ENCODE measurements at places on chromosomes 13 and 19.

GRCh38 chr19:16571283-16571682 lies 932 bp downstream of the SLC35E1 start:
- DNase-seq = no peak

DNA sequence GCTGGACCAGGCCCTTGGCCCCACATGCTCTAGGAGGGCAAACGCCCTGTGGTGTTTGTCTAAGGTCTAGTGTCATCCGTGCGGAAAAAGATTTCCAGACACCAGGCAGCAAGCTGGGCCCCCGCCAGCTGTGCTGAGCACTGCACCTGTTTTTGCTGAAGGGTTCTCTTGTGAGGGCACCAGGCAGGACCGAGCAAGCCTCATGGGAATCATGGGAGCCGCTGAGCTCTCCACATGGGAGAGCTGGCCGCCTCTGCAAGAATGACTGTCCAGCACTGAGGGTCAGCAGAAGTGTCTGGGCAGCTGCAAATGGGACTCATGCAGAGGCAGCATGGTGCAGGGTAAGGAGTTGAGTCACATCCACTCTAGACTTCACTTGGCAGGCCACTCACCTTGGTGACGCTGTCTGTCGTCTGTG lies 12.0 kb downstream of the B3GNT8 start:
- no peak for DNase-seq

- no peak for DNase-seq
These were observed 5.1 kb downstream of the CRX start for GRCh38 chr19:47826800-47827199.

GRCh38 chr19:16383584-16384161 lies 59.0 kb downstream of the KLF2 start:
- DNase-seq = no peak

- no peak for DNase-seq
These were observed 1941.6 kb upstream of the PRR20A start for GRCh38 chr13:55199134-55199533.

- DNase-seq = no peak
These were observed 275.6 kb downstream of the DACH1 start for GRCh38 chr13:71591374-71591773.

GRCh38 chr13:24306632-24307031 lies 2.7 kb upstream of the C1QTNF9 start:
- no peak for DNase-seq

GRCh38 chr13:23739596-23739995 lies 149.6 kb downstream of the MIPEP start:
- DNase-seq = no peak

- DNase-seq = no peak
These were observed 245.1 kb downstream of the LMO7 start for GRCh38 chr13:75881109-75881775.

DNA sequence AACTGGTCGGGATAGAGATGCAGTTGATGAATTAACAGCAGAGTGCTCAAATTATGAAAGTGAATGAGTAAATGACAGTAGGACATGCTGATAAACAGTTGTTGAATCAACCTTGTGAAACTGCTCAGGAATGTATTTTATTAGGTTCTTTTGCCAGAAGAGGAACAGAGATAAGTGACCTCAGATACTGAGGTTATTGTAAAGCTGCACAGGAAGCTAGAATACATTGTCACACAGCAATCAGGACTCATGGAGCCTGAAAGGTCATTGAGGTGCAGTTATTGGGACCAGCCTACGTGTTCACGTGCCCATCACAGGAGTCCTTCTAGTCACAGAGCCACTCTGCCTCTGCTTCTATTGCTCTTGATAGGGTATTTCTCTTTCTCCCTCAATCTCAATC lies 47.5 kb upstream of the MED4 start:
- no peak for DNase-seq

DNA sequence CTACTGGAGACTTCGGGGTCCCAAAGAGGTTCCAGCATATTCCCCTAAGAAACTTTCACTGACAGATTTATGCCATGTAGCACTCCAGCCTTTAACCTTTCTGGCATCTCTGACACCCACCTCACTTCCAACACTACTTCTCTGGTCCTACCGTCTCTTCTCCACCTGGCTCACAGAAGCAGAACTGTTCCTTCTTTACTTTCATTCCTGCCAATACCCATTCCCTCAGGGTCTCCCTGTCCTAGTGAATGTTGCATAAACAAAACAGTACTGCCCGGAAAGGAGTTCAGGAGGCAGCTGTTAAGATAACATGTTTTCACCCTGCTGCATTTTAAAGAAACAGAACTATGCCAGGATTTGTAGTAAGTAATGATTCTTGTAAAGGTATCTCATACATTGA lies 136.0 kb upstream of the MIR17HG start:
- DNase-seq = no peak

GRCh38 chr13:36549126-36549702 lies 116.9 kb downstream of the CCNA1 start:
- DNase-seq = no peak

DNA sequence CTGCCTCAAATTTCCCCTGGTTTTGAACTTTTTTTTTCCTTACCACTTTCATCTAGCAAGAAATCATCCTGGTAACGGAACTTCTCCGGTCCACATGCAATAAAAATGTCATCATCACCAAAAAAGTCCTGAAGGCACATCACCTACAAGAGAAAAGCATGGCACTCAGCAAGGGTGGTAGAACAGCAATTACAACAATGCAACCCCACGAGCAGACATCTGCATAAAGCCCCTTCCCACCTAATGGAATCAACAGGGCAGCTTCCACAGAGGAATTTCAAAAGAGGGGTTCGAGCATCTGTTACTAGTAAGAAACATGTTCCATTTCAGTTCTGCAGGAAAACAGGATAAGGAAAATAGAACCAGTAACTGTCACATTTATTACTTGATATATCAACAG lies 183.9 kb downstream of the DCLK1 start:
- DNase-seq = no peak

DNA sequence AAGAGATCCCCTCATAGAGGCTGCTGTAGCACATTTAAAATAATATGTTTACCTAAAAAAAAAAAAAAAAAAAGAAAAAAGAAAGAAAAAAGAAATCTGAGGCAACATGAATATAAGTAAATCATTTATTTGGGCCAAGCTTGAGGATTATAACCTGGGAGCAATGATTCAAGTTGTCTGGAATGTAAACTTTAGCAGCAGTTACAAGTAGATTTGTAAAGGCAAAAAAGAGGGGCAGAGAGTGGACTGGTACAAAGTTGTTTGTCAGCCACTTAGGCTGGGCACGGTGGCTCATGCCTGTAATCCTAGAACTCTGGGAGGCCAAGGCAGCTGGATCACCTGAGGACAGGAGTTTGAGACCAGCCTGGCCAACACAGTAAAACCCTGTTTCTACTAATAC lies 11.3 kb downstream of the ZNF43 start:
- no peak for DNase-seq

GRCh38 chr13:25977671-25978070 lies 74.1 kb downstream of the SHISA2 start:
- DNase-seq = no peak

GRCh38 chr19:1601613-1602064 lies 3.6 kb downstream of the UQCR11 start:
- DNase-seq = no peak

GRCh38 chr19:2731181-2731995 lies 8.4 kb downstream of the SLC39A3 start:
- DNase-seq = no peak

GRCh38 chr13:94351292-94351990 lies 128.0 kb downstream of the DCT start:
- DNase-seq = no peak

DNA sequence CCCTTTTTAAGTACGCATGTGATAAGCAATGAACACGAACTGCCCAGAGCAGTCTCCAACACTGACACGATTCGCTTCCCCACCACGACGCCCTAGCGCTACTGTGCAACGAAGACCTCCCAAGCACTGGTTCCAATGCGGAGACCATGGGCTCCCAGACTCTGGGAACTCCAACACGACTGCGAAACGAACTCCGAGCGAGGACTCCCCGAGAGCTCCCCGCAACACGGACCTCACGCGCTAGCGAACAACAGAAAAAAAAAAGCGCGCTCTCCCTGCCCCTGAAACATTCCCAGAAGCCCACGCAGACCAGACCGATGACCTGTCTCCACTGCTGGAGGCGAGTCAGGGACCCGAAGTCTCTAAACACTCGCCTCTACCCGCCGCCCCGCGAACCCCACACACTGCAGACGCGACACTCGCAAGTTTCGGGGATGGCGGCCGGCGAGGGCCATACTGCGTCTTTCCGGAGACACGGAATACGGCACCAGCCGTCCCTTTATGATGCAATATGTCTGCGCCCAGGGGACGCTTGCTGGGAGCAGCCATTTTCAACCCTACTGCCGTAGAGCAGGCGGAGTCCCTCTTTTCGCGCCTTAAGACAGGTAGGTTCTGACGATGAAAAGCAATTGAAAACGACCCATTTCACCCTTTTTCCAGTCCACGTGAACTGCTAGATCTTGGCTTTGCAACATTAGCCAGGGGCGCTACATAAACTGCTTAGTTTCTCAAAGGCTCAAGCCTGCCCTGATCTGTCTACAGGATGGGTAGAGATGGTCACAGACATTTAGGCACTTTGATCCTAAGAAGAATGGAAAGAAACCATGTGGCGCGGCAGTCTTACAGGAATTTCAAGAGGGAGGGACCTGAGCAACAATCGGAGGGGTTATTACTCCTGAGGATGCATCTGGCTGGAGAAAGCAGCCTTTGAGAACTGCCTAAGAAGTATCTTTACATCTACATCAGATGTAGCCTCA lies at the start of gene ZNF577:
TSS of gene ZNF577 (minus strand) at position 430 of the 977 bp plus-strand sequence. CDS start 7,569 bp downstream, outside the sequence.
- peak; percentile 42 for DNase-seq

DNA sequence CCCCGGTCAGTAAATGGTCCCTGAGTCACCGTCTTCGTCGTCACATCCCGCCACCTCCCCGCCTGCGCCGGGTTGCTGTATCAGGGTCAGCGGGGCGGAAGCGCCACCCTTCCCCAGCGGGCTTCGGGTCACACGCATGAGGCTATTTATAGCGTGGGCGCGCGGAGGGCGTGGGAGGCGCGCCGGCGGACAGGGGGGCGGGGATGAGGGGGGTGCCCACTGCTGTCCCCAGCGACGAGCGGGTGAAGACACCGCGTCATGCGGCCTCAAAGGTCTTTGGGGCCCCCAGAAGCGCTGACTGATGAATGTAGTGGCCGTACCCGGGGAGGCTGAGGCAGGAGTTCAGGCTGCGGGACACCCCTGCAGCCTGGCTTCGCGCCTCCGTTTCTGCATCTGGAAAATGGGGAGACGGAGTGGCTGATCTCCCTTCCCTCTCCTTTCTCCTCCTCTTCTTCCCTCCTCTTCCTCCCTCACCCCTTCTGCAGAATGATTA lies 7.9 kb downstream of the UNC13A start:
- DNase-seq = peak; percentile 21

- no peak for DNase-seq
These were observed 2.1 kb downstream of the RPL18A start for GRCh38 chr19:17861542-17862402.

- no peak for DNase-seq
These were observed 15.7 kb downstream of the ARID3A start for GRCh38 chr19:941292-942132.

GRCh38 chr19:38977445-38978325 lies 2.1 kb upstream of the FBXO17 start:
- DNase-seq = no peak

GRCh38 chr19:15815306-15815705 lies at the start of gene OR10H1:
TSS of gene OR10H1 (minus strand) at chr19:15815664. CDS start at chr19:15808037, 7,627 bp downstream.
- DNase-seq = no peak

GRCh38 chr19:43690444-43690843 lies 20.5 kb upstream of the PLAUR start:
- no peak for DNase-seq

DNA sequence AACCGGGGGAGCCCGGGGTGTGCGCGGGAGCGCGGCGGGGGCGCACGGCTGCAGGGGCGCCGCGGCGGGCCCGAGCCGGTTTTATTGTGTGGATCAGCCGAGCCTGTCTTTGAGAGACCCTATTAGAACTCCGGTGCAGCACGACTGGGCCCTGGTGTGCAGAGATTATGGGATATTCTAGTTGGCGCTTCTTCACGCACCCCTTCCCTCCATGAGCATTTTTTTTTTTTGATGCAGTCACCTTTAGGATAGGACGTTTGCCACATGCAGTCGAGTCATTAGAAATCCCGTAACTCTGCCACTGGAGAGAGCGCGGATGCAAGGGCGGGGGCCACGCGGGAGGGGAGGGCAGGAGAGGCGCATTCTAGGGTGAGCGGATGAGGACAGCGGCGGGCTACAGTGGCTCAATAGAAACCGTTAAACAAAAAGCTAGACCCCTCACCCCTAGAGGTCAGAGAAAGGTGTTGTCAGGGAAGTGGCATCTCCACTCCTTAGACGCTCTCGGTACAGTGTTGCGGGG lies 3.7 kb downstream of the FGF9 start:
- DNase-seq = no peak

DNA sequence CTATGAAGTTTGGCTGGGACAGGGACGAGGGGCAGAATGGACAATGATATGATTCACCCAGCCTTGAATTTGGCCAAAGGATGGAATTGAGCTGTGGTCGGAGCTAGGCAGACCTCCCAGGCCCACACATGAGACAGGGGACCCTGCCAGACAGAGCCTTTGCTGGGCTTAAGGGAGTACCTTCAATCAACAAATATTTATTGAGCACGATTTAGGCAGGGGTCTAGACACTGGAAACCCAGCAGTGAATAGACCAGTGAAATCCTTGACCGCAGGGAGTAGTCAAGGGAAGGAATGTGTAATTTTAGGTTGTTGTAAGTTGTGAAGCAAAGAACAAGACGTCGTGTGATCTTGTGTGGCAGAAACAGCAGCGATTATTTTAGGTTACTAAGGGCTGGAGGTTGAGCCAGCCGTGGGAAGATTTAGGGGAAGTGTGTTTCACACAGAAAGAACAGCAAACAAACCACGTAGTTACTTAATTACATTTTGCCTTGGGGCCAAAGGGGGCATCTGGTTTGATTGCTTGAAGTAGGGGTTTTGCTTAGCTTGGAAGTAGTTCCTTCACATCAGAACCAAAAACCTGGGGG lies 16.9 kb upstream of the AP1M2 start:
- no peak for DNase-seq

DNA sequence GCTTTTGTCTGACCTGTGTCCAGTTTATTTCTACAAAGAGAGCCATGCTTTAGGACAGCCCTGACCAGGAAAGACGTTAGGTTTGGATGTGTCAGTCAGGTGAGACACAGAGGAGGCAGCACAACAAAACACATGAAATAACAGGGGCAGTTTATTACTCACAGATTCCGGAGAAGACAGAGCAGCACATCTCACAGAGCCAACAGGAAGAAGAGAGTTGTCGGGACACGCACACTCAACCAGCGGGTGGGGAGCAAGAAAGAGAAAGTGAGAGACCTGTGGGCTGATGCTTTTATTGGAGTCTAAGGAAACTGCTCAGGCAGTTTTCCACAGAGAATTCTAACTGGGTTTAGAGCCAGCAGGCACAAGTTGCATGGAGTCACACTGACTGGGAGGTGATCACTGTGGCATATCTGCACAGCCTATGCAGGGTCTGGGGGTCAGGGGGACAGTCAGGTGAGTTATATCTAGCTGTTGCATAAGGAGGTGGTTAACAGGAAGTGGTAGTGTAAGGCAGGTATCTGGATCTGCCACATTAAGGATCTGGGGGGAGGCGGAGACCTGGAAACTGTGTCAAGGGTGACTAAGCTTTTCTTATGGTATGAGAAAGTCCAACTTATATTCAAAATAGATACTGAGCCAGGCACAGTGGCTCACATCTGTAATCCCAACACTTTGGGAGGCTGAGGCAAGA lies 24.1 kb upstream of the CEACAM20 start:
- no peak for DNase-seq
